Psoas muscle (tissue), 8 donors: ENCODE measurements at places on chromosomes 7 and 10. TPM values are rescaled to one million over a fixed set of nuclear protein-coding genes. Genes with fewer than 3 reads are reported as not detected.

The ITPRID1 gene
- polyA plus RNA-seq, result not detected

The ACSM6 gene
- polyA plus RNA-seq, result not detected

The GDF10 gene
- 0.14 TPM for polyA plus RNA-seq

The CCDC172 gene
- not detected for polyA plus RNA-seq

The IMPDH1 gene
- 5.6 TPM for polyA plus RNA-seq

The SMO gene
- polyA plus RNA-seq, result 0.52 TPM

The TMEM213 gene
- polyA plus RNA-seq, result not detected

The GIMAP1 gene
- polyA plus RNA-seq, result 3.6 TPM

The GDF2 gene
- not detected for polyA plus RNA-seq

The MRC1 gene
- 3.1 TPM for polyA plus RNA-seq

The NUTM2E gene
- polyA plus RNA-seq, result 0.12 TPM

The ASIC3 gene
- polyA plus RNA-seq, result 1.8 TPM

GRCh38 chr10:1255118-1255517, 198.9 kb downstream of the WDR37 start:
- no peak for DNase-seq

DNA sequence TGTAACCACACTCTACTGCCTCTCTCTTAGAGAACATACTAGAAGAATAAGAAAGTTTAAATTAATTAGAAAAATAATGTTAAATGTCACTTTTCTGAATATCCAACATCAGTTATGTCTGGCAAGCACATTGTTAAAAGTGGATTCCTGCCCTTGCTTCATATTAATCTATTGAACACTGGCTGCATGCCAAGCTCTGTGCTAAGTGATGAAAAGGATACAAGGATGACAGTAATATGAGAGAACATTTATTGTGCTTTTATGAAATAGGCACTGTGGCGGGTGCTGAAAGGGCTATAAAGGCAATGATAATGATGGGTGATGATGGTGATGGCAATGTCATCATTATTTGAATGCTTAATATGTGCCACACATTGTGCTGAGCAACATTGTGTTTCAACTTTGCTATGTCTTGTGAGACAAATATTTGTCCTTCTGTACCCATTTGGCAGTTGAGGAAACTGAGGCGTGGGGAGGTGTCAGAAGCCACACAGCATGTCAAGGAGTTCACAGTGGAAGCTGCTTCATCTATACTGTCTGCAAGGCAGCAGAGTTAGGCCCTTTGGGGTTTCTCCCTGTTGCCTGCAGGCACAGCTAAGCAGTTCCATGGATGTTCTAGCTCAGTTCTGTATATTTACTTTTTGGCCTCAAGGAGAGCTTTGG, 64.2 kb upstream of the RAPGEF5 start:
- DNase-seq, result no peak

DNA sequence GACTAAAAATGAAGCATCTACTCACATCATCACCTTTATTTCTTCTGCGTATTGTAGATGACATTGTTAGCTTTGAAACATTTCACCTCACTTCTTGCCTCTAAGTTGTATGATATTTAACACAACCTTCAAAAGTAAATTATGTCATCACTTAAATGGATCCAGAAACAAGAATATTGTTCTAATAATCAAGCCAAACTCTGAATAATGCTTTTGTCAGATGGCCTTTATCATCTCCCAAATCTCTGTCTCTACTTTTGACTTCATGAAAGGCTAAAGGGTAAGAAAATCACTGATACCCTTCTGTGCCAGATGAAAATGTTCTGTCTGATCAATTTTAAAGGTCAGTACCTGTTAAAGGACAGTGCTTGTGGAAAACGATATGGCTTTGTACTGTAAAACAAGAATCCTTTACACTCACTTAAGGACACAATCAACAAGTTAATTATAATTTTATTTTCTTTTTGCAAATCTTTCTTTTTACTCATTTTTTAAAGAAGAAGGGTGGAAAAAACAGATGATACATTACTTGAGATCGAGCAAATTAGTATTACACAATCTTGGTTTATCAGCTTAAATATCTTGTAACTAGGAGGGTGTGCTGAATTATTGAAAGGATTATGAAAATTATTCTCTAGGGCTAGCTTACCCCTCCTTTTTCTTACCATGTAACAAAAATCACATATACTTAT, 309.4 kb upstream of the IGFBP3 start:
- DNase-seq, result no peak

- DNase-seq, result no peak
Measured at GRCh38 chr7:100568176-100568895, 5.4 kb downstream of the SAP25 start.

DNA sequence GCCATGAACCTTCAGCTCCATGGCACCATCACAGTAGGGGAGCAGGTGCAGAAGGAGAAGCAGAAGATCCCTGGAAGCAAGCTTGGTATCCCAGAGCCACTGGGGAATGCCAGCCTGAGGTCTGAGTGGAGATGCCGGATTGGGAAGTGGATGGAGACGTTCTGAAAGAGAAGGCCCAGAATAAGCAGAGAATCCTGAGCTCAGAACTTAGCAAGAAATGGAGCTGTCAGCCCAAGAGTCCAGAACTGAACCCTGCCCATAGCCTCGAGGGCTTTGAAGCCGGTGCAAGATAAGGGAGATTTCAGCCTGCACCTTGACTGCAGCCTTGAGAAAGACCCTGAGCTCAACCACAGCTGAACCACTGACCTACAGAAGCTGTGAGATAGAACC, 13.9 kb upstream of the GDF10 start:
- no peak for DNase-seq

DNA sequence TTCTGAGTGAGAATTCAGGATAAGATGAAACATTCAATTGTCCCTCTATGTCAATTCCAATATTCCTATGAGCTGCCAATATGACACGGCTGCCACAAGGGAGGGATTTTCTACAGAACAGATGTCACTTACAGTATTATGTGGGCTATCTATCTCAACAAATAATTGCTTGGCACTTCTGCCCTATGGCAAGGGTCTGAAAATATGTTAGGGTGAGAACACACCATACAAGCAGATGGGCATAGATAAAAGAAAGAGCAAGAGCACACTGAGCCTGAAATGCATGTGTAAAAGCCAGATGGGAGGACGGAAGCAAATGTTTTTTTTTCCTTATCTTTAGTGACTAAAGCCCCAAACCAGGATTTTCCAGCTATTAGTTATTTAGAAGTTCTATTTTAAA, 70.1 kb upstream of the TFEC start:
- no peak for DNase-seq

- no peak for DNase-seq
Measured at GRCh38 chr10:117131376-117132327, 6.4 kb downstream of the VAX1 start.

DNA sequence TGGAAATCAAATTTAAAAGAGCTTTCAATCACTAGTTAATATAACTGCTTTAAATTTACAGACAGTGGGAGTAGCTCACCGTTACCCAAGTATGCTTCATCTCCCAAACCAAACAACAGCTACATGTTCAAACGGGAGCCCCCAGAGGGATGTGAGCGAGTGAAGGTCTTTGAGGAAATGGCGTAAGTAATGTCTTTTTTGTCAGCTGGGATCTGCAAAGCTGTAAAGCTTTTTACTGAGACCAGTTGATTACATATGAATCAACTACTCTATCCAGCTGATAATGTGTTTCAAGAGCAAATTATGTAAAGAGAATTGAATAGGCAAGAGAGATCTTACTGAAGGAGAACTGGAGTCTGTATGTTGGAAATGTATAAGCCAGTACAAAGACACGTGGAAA, 116.2 kb downstream of the GLCCI1 start:
- DNase-seq, result no peak

DNA sequence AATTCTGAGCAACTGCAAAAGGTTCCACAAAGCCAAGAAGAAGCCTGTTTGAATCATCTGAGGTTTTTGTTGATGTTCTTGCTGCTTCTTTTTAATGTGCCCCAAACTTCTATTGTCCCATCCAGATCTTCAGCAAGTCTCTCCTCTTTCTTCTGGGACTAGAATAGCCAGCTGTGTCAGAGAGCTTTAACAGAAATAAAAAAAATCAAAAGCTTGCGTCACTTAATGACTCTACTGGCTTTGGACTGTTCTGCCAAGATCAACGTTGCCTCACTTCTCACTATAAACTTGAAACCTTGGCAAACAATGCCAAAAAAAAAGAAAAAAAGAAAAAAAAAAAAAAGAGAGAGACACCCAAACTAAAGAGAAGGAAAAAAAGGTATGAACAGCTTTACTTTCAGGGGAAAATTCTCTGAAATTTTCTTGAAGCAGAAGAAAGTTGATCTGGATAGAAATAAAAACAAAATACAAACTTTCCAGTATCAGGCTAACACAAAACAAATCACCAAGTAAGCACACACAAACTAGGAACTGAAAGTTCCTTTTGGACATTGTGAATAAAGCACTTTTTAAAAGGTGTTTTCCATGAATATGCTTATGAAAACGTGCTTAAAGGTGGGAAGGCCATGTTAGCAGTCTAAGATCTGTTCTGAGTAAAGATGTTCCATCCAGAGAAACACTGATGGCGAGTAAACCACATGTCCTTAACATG, 14.8 kb downstream of the USP54 start:
- no peak for DNase-seq

GRCh38 chr10:86688398-86688921, 20.1 kb downstream of the LDB3 start:
- DNase-seq, result no peak

DNA sequence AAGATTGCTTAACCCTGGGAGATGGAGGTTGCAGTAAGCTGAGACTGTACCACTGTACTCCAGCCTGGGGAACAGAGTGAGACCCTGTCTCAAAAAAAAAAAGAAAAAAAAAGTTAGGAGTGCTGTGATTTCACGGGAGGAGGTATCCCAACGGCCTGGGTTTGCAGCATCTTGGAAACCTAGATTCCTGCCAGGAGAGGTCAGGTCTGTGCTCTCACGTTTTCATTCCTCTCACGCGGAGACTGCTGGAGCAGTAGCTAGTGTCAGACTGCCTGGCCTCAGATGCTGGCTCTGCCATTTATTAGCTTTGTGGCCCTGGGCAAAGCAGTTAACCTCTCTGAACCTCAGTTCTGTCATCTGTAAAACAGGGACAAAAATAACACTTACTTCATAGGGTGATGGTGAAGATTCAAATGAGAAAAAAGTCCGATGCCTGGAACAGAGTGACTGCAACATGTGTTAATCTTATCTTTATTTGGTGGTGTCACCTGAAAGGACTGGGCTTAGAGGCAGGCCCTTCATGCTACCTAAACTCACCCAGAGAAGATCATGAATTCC, 94.9 kb downstream of the GAD2 start:
- no peak for DNase-seq

DNA sequence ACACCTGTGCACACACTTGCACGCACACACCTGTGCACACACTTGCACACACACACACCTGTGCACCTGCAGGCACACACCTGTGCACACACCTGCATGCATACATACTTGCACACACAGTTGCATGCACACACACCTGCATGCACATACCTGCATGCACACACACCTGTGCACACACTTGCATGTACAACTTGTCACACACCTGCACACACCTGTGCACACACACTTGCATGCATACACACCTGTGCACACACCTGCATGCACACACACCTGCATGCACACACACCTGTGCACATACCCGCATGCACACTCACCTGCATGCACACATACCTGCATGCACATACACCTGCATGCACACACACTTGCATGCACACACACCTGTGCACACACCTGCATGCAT, 150.1 kb upstream of the RHEB start:
- DNase-seq, result no peak

DNA sequence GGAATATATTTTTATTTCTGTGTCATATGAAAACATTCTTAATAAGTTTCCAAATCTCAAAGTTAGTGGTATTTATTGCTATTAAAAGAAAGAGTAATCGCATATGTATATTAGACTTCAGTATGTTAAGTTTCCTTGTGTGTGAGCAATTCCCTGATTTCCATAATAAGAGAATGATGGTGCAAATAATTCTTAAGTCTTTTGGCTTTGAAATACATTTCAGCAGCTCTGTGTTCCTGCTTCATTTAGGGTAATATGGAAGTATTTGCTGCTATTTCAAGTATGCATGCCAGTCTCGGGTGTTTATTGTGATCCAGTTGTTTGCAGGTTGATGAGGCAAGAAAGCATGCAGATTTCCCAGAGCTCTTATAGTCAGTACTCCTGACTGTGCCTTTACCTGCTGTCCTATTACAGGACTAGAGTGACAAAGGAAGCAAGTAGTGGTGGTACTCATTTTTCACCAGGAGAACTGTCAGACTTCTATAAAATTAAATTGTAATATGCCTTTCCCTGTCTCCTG, 43.7 kb downstream of the FGFBP3 start:
- DNase-seq, result no peak

DNA sequence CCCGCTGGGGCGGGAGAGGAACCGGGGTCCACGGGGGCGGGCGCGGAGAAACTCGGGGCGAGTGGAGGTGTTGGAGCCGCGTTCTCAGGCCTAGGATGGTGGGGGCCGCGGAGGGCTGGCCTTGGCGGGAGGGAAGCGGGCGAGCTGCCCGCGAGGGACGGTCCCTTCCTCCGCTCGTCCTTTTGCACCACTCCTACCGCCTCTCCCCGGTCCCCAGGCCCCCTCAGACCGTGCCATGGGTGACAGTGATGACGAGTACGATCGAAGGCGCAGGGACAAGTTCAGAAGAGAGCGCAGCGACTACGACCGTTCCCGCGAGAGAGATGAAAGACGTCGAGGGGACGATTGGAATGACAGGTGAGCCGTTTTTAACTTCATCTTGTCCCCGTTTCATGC, 451 bp downstream of the SRRT start:
- DNase-seq, result no peak

- no peak for DNase-seq
Measured at GRCh38 chr10:78575400-78575799, 493.4 kb upstream of the ZMIZ1 start.

DNA sequence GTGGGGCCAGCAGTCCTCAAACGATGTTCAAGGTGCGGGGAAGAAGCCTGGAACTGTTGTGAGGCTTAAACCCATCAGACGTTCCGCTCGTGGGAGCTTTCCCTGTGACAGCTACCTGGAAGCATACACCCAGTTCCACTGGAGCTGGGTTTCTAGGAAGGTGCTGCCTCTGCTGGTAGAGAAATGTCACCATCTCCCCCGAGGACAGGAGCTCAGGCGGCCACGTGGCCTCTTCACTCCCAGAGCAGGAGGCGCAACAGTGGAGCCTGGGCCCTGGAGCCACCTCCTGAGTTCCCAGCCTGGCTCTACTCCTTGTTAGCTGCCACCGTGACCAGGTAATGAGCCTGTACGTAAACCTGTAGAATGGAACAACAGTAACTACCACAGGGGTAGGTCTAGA, 156.1 kb downstream of the ADARB2 start:
- no peak for DNase-seq
